MV-4-11 (cell line): ENCODE measurements at places on chromosomes 2 and 18.

DNA sequence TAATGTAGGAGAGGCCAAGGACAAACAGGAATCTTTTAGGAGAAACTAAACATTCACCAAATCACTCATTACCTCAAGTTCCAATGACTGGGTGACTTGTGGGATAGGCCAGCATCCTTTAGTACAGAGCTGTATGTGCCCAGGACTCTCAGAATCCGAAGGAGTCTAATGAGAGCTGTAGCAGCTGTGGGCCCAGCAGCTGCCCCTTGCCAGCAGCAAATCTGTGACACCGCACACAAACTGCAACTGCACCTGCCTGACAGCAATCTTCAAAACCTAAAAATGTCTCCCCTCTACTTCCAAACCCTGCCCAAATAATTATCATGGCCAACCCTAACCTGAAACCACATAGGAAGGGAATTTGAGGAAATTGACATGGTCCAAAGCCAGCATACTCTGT is 44.5 kb upstream of the ACVR2A start:
- DNase-seq = no peak

DNA sequence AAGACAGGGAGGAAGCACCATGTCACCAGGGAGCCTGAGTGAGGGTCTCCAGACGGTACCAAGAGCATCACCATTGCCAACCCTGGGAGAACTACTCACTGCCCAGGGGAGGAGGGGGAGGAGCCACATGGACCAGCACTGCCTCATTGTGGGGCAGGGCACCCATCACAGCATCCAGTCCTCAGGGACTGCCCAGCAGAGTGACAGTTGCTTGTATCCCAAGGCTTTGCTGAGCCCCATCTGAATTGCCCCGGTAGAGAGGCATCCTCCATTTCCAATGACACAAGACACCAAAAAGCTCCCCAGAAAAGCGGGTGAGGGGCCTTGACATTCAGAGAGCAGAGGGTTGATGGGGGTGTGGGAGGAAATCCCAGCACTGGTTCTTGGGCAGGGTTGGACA is 6.8 kb upstream of the CIB4 start:
- no peak for DNase-seq

GRCh38 chr18:518081-518480 is 17.6 kb upstream of the COLEC12 start:
- DNase-seq = no peak

- peak; percentile 91 for DNase-seq
Measured at GRCh38 chr2:121596221-121597080, 52.8 kb downstream of the CLASP1 start.

DNA sequence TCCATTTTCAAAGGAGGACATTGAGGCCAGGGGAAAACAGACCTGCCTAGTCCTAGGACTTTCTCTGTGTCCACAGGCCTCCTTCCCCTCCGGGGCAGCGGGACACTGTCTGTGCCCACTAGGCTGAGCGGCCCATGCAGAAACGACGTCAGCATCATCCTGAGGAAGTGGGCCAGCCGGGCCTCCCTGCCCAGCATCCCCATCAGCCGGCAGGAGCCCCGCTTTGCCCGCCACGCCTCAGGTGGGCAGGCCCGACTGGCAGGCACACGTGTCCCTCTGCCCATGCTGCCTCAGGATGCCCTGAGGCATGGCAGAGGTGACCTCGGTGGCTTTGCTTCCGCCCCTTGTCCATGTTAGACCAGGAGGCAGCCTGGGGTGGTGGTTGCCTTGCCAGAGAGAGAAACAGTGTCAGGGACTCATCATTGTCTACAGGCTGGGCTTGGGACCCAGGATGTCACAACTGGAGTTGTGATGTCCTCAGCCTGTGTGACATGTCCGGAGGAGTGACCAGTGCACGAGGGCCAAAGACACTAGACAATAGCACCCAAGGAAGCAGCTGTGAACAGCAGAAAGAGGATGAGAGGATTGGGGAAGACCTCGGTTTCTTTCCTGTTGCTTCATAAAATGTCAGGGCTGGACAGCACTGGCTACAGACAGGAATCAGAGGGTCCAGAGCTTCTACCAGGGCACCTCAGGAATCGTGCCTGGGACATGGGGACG is 36.8 kb downstream of the TOGARAM2 start:
- peak; percentile 17 for DNase-seq

GRCh38 chr2:33529771-33530481 is 53.5 kb downstream of the RASGRP3 start:
- peak; percentile 36 for DNase-seq

DNA sequence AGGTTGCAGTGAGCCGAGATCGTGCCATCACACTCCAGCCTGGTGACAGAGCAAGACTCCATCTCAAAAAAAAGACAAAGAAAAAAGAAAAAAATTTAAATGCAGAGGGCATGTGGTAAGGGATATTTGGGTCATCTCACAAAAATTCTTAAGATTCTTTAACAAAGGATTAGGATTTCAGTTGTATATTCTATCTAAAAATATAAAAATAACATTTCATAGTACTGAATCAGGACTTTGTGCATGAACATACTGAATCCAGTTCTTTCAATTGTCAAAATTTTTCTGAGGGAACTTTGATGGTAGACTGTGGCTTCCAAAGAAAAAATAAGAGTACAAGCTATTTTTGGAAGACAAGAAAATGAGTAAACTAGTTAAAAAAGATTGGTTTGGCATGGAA is 6.5 kb upstream of the PPP3R1 start:
- no peak for DNase-seq

- no peak for DNase-seq
Measured at GRCh38 chr2:11750422-11750821, 4.0 kb downstream of the LPIN1 start.

GRCh38 chr2:108418416-108418815 is 30.6 kb upstream of the GCC2 start:
- no peak for DNase-seq

DNA sequence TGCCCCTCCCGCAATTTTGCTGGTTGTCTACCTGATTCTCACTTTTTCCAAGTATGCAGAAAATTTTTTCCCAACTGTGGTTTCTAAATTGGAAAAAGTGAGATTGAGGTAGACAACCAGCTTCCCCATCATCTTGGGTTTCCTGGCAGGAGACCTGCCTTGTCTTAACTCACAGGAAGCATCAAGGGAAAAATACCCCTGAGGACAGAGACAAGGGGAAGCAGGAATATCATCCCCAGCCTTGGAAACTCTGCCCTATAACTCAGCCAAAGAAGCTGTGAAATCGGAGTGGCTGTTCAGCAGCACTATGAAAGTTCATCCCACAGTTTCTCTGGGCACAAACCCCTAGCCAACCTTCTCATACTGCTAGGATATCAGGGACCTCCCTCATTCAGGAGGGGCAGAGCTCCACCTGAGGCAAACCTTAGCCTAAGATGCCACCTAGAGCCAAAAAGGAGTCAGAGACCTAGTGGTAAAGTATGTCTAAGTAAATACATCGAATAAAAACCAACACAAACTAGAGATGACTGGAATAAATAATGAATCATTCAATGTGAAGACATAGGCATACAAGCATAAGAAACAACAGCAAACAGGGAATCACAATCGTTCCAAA is 68.2 kb downstream of the ZSWIM2 start:
- no peak for DNase-seq

- peak; percentile 70 for DNase-seq
Measured at GRCh38 chr2:46717344-46718121, 198.1 kb downstream of the MCFD2 start.

GRCh38 chr2:23425338-23425871 is 40.4 kb downstream of the KLHL29 start:
- DNase-seq = no peak

DNA sequence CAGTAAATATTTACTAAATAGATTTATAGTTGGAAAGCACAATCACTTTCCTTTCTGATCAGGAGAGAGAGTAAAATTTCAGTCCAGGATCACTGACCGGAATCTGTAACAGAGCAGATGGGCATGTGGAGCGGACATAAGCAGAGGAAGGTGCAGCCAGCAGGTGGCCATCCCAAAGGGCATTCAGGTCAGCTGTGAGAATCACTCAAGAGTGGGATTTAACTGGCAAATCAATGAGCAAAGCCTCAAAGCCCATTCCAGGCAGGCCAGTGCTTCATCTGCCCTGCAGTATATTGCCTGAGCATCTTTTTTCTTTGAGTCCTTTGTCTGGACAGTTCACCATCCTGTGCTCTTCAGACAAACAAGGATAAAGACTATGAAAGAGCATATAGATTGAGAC is 166.4 kb upstream of the SLC14A2 start:
- DNase-seq = no peak

DNA sequence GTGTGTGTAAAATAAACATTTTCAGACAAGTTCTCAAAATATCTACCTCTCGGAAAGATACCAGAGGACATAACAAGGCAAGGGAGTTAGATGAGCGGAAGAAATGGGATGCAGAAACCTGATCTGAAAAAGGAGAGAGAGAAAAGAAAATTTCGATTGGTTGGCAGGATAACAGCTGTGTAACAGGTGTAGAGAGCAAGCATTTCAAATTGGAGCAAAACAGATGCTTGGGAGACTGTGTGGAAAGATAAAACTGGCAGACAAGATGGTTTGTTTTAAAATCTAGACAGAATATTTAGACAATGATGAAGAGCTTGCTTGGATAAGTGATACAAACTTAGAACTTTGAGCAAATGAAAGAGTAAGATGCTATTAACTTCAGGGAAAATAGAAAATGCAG is 20.2 kb downstream of the CHST9 start:
- DNase-seq = no peak

- DNase-seq = no peak
Measured at GRCh38 chr18:46623541-46623940, 33.5 kb downstream of the LOXHD1 start.

GRCh38 chr2:110770959-110771431 is 38.6 kb downstream of the ACOXL start:
- peak; percentile 87 for DNase-seq

DNA sequence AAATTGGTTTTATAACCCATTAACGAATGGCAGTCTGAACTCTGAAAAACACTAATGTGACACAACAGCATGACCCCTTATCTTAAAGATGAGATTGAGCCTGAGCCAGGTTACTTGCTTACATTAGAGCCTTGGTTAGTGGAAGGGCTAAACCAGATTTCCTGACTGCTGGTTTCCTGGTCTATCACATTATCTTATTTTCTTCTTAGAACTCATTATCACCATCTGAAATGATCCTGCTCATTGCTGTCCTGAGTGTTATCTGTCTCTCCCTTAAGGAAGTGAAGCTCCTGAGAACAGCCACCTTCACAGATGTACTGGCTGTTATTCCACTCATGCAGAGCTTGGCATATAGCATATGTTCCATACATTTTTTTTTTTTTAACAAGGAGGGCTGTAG is 9.0 kb upstream of the NRP2 start:
- no peak for DNase-seq

DNA sequence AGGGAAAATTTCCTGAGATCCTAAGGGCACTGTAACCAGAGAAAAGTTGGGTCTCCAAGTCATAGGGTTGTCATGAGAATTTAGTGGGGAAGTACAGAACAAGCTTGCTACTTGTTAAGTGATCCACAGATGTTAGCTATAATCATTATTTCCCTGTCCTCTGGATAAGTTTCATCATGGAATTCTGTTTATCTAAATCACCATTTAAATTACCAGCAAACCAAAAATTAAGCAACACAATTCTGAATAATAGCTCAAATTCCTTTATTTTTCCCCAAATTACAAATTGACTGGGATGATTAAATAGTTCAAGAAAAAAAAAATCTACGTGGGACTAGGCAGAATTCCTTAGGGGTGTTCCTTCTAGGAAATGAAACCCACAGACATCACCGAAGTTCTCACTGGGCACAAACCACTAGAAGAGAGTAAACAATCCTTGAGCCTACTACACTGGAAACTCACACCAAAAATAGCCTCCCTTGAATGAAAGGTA is 159.5 kb downstream of the COL6A3 start:
- DNase-seq = no peak

DNA sequence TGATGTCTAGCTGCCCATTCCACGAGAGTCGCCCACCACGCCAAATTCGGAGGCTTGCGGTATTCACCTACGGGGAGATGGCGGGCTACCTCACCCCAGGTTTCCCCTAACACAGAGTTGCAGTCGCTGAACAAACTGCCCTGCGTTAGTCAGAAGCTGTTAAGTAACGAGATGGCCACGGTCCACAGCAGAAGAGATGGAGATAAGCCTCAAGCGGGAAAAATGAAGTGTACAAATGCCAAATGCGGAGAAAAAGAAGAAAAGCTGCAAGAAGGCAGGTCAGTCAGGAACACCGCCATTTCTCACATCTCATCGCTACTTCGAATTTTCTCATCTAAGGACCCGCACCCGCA is 425 bp downstream of the ASB3 start:
- no peak for DNase-seq

- DNase-seq = no peak
Measured at GRCh38 chr2:108554528-108554927, 20.3 kb downstream of the LIMS1 start.

GRCh38 chr2:42967959-42968674 is 175.7 kb upstream of the HAAO start:
- no peak for DNase-seq

GRCh38 chr2:178927173-178927572 is 120.0 kb upstream of the TTN start:
- DNase-seq = no peak

GRCh38 chr18:47882641-47883040 is 47.8 kb downstream of the SMAD2 start:
- no peak for DNase-seq

GRCh38 chr18:7482342-7482741 is 84.8 kb upstream of the PTPRM start:
- no peak for DNase-seq

GRCh38 chr18:8808001-8808400 is 102.6 kb downstream of the MTCL1 start:
- DNase-seq = no peak

DNA sequence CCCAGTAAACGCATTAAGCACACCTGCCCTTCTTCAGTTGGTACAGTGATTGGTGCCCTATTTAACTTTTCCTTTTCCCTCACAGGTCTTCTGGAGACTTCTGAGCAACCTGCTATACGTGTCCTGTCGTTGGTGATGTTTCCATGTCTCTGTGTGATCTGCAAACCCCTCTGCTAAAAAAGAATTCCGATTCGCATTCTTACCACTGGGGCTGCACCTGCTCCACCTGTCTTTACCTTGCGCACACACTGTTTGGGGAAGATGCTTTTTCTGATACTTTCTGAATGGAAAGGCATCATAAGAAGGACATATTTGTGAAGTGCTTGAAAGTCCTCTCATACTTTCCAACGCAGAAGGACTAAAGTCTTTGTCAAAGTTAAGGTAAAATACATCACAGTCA is 323.9 kb upstream of the SOX11 start:
- no peak for DNase-seq

- peak; percentile 17 for DNase-seq
Measured at GRCh38 chr2:161386228-161386824, 29.8 kb upstream of the TBR1 start.

- peak; percentile 22 for DNase-seq
Measured at GRCh38 chr2:85826990-85827878, 61.6 kb downstream of the ST3GAL5 start.

DNA sequence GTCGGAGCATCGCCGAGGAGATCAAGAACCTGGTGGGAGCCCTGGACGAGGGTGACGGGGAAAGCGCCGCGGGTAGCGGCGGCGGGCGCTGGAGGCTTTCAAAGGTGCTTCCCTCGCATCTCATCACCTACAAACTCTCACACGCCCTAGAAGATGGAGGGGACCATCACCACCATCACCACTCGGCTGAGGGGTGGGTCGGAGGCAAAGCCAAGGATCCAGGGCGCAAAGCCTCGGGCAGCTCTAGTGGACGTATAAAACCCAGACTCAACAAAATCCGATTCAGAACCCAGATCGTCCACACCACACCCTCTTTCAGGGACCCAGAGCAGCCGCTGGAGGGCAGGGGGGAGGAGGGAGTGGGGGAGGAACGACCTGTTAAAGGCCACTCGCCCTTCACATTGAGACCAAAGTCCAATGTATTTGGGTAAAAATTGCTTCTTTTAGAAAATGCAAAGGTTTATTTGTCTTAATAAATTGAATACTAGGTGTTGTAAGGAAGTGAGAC is 1.5 kb downstream of the SOWAHC start:
- DNase-seq = no peak

GRCh38 chr2:231161877-231162329 is 36.5 kb upstream of the ARMC9 start:
- DNase-seq = peak; percentile 75
